AG04449 (cell line): ENCODE measurements at places on chromosomes 2 and 18.

- DNase-seq: no peak
Measured at GRCh38 chr2:11292464-11293255, 51.8 kb downstream of the ROCK2 start.

- no peak for DNase-seq
Measured at GRCh38 chr2:68829749-68830148, 41.4 kb downstream of the BMP10 start.

- no peak for DNase-seq
Measured at GRCh38 chr2:141317986-141318385, 812.8 kb downstream of the LRP1B start.

GRCh38 chr2:109549016-109549590, 64.7 kb downstream of the SEPTIN10 start:
- no peak for DNase-seq

DNA sequence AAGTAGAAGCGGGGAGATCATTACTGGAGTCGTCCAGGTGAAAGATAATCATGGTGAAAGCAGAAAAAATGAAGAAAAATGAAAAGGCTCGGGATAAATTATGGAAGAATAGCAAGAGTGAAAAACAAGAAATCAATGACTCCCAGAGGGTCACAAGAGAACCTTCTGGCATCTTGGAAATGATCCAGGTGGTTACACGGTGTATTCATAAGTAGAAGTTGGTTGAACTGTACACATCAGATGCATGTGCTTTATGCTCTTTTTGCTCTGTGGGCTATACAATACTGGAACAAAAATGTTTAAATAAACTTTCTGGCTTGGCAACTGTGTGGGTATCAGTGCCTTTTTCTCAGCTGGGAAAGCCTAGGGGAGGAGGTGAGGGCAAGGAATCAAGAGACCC, 348.9 kb downstream of the RND3 start:
- no peak for DNase-seq

DNA sequence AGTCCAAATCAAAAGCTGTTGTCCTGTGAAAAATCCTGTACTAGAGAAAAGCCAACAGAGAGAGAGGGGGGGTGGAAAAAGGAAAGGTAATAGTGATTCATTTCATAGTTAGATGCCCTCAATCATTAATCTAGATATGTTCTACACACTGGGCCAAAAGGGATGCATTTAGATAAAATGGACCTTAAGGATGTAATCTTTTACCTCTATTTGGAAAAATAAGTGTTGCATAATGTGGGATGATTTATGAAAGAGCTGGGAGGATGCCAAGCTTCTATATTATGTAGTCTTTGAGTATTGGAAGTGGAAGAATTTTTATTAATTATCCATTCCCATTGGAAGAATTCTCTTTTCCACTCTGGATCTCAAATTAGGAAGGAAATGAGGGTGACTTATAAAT, 480.5 kb upstream of the ZEB2 start:
- DNase-seq: no peak

DNA sequence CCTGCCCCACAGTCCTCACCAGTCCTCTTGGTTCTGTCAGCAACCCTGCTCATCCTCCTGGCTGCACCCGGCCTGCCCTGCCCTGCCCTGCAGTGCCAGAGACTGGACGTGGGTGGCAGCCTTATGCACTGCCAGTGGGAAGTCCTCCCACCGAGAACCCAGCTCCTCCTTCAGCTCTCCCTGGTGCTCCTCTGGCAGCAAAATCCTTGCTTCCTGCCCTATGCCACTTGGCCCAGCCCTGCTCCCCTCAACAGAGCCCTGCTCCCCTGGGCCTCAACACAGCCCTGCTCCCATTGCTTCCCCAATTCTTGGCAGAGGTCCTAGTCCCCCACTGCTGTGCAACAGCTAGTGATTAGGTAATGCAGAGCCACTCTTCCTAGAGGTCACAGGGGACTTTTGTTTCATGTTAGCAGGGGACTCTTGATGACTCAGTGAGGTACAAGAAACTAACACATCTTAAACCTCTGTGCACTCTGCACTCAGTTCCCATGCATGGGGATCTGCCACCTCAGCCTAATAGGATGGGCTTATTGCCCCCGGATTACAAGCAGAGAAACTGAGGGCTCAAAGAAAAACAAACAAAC, 58.0 kb upstream of the EDAR start:
- no peak for DNase-seq

DNA sequence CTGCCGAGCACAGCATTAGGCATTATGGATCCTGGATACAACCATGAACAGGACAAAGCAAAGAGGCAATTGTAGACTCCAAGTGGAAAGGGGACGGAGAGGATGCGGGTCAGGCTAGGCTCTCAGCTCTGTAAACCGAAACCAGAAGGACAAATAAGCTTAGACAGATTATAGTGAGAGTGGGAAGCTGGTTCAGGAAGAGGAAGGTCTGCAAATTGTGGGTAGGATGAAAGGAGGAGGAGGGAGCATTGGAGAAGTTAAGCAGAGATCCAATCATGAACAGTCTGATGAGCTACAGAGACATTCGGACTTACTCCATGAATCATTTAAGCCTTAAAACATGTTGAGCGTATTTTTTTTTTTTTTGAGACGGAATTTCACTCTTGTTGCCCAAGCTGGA, 3.0 kb downstream of the MSH6 start:
- no peak for DNase-seq

GRCh38 chr2:140154706-140155105, 1374.5 kb upstream of the NXPH2 start:
- DNase-seq: no peak
